Renal cortex interstitium (tissue), 15 donors: ENCODE measurements at places on chromosomes 5 and 9. TPM values are rescaled to one million over a fixed set of nuclear protein-coding genes. Genes with fewer than 3 reads are reported as not detected.

PMPCA gene
- polyA plus RNA-seq = 55.7 TPM

SPATA31A7 gene
- polyA plus RNA-seq = not detected

DNAJC21 gene
- 73.1 TPM for polyA plus RNA-seq

CTXN3 gene
- polyA plus RNA-seq = 0.09 TPM

ADGRV1 gene
- polyA plus RNA-seq = 12.4 TPM

BTNL8 gene
- polyA plus RNA-seq = 0.89 TPM

RAI14 gene
- polyA plus RNA-seq = 88.2 TPM

GRXCR2 gene
- not detected for polyA plus RNA-seq

GFI1B gene
- polyA plus RNA-seq = 1.0 TPM

BDP1 gene
- 38.6 TPM for polyA plus RNA-seq

PCDHB15 gene
- 14.9 TPM for polyA plus RNA-seq

SLC6A19 gene
- 51.8 TPM for polyA plus RNA-seq

CNOT8 gene
- 79.2 TPM for polyA plus RNA-seq

PTGDS gene
- polyA plus RNA-seq = 66.3 TPM

PLCXD3 gene
- polyA plus RNA-seq = 0.30 TPM

LRRC14B gene
- not detected for polyA plus RNA-seq

FRMPD1 gene
- 0.88 TPM for polyA plus RNA-seq

LHX6 gene
- 3.5 TPM for polyA plus RNA-seq

GAPT gene
- 0.92 TPM for polyA plus RNA-seq

SLC31A1 gene
- 25.2 TPM for polyA plus RNA-seq

GLRA1 gene
- not detected for polyA plus RNA-seq

CCDC183 gene
- 7.4 TPM for polyA plus RNA-seq

S100Z gene
- 0.20 TPM for polyA plus RNA-seq

BAAT gene
- polyA plus RNA-seq = 0.32 TPM

PCAT7 gene
- 0.33 TPM for polyA plus RNA-seq

FAM153A gene
- polyA plus RNA-seq = 0.20 TPM

SCAI gene
- polyA plus RNA-seq = 11.0 TPM

TTC16 gene
- 0.23 TPM for polyA plus RNA-seq

SLC34A1 gene
- 181 TPM for polyA plus RNA-seq

CD180 gene
- 0.86 TPM for polyA plus RNA-seq

PANK3 gene
- polyA plus RNA-seq = 68.9 TPM

LPAR1 gene
- polyA plus RNA-seq = 24.6 TPM

GMCL2 gene
- 0.11 TPM for polyA plus RNA-seq

MARCOL gene
- polyA plus RNA-seq = not detected

GABBR2 gene
- polyA plus RNA-seq = 5.0 TPM

MAMDC4 gene
- 9.9 TPM for polyA plus RNA-seq

ARSI gene
- 2.6 TPM for polyA plus RNA-seq

SPATA31D4 gene
- not detected for polyA plus RNA-seq

PCDHGA1 gene
- polyA plus RNA-seq = 1.2 TPM

ORM1 gene
- 0.32 TPM for polyA plus RNA-seq

CLIC3 gene
- polyA plus RNA-seq = 0.37 TPM

TMC1 gene
- polyA plus RNA-seq = 0.74 TPM

FOXE1 gene
- polyA plus RNA-seq = not detected

TSLP gene
- 0.28 TPM for polyA plus RNA-seq

INSL6 gene
- 0.67 TPM for polyA plus RNA-seq

FBXL7 gene
- 28.1 TPM for polyA plus RNA-seq

FOXD4L5 gene
- 0.28 TPM for polyA plus RNA-seq

DNM1 gene
- 106 TPM for polyA plus RNA-seq

SPARC gene
- polyA plus RNA-seq = 2,320 TPM

IL33 gene
- 10.4 TPM for polyA plus RNA-seq

EPB41L4A gene
- polyA plus RNA-seq = 21.8 TPM
